ENCODE measurements at places on chromosomes 6 and 20.

GRCh38 chr6:105711216-105711615 is 308.3 kb upstream of the PREP start:
- no peak for DNase-seq

- DNase-seq = no peak
These were observed 6.7 kb downstream of the CCR6 start for GRCh38 chr6:167129562-167129961.

GRCh38 chr6:43771210-43771857 is 1.3 kb downstream of the VEGFA start:
- peak; percentile 59 for DNase-seq

DNA sequence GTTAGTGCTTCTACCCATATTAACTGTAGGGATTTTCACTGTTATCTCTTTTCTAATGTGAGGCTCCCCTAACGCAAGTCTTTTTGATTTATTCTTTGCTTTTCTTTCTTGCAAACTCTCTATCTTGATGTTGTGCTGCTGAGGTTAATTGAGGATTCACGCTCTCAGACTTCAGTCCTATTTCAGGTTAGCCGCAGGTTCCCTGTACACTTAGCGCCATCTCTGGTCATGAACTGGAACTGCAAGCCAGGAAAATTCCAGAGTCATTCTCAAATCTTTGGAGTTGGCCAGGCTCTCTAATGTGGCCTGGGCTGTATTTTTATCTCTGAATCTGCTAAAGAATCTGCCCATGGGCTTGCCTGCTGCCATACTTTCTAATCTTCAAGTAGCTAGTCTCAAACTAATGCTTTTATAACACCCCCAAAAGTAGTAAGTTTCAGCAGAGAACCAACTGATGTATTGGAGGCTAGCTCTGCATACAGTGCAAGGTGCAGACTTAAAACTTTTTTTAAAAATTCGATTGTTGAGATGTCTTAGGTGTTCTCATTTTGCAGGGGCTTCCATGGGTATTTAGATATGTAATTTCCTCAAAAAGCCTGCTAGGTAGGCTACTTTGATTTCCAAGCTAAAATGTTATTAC is 91.1 kb upstream of the OPRM1 start:
- peak; percentile 53 for DNase-seq

- no peak for DNase-seq
These were observed 113.8 kb downstream of the PRND start for GRCh38 chr20:4835244-4836177.

GRCh38 chr6:136920216-136920615 is 1.9 kb upstream of the SLC35D3 start:
- DNase-seq = peak; percentile 2

DNA sequence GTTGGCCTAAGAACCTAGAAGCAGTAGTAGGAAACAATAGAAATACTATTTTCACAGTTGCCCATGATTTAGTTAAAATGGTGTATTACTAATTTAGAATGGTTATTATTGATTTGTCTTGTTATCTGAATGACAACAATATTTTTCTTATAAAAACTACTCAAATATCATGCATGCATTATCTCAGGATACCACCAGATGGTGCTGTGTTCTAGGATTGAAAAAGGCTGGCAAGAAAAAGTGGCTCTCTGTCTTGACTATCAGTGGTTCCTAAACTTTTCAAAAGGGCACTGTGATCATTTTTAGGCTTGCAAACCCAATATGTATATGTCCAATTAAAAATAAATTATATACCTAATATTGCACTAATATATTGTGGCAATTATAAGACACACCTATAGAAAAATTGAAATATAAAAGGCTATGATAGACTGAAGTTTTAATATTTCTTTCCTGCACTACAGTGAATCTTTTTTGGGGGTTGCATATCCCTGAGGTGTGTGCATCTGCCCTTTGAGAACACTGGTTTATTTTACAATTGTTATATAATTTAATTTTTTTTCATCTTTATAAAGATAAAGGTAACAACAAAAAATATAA is 131.7 kb upstream of the MLIP start:
- peak; percentile 25 for DNase-seq

DNA sequence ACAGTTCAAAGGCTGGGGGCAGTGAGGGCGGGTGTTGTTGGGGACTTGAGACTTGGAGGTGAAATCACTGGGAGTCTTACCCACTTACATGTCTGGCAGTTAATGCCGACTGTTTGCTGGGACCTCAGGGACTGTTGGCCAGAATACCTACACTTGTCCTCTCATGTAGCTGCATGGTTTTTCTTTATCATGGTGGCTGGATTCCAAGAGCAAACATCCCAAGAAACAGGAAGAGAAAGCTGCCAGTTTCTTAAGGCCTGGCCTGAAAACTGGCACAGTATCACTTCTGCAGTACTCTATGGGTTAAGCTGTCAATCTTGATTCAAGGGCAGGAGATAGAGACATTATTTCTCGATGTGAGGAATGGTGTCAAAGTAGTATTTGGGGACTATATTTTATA is 19.8 kb upstream of the C6orf62 start:
- no peak for DNase-seq

DNA sequence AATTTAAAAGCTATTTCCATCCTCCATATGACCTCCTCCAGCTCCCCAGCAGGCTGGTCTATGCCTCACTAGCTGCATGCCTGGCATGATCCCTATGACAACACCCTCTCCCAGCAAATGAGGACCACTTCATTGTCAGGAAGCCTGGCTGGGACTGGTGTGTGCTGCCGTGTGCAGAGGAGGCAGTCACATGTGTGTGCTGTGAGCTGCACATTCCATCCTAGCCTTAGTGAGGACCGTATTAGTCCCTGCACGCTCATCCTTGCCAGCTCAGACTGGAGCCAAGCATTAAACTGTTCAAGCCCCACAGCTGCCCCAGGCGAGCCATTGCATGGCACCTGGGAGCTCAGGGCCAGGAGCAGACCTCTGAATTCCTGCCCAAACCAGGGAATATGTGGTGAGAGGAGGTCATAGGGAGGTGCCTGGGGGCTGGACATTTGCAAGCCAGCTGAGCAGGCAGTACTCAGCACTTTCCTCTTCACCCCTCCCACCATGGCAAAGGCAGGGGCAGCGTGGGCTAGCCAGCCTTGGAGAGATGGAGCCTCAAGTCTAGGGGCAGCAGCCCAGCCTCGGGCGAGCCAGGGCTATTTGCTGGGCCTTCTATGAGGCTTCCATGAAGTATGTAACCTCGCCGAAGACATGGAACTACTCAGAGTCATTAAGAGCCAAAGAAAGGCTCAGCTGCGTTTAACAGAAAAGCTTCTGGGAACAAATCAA is 8.7 kb upstream of the CCN5 start:
- DNase-seq = no peak

DNA sequence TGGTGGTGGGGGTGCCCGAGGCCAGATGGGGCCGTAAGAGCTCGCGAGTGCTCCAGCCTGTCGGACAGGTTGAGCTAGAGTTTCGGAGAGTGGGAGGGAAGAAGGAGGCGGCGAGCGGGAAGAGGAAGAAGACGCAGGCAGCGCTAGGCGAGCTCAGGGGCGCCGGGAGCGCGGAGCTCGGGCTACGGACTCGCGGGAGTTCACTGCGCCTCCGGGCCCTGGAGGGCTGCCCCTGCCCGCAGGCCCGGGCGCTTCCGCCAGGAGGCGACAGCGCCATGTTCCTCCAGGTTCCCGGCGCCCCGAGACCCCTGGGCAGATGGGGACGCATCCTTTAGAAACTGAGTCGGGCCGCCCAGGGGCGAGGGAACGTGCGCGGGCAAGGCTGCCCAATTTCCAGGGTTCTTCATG is 984 bp downstream of the TFAP2C start:
- DNase-seq = peak; percentile 80

- DNase-seq = no peak
These were observed 22.3 kb downstream of the ACTR5 start for GRCh38 chr20:38770546-38770945.

DNA sequence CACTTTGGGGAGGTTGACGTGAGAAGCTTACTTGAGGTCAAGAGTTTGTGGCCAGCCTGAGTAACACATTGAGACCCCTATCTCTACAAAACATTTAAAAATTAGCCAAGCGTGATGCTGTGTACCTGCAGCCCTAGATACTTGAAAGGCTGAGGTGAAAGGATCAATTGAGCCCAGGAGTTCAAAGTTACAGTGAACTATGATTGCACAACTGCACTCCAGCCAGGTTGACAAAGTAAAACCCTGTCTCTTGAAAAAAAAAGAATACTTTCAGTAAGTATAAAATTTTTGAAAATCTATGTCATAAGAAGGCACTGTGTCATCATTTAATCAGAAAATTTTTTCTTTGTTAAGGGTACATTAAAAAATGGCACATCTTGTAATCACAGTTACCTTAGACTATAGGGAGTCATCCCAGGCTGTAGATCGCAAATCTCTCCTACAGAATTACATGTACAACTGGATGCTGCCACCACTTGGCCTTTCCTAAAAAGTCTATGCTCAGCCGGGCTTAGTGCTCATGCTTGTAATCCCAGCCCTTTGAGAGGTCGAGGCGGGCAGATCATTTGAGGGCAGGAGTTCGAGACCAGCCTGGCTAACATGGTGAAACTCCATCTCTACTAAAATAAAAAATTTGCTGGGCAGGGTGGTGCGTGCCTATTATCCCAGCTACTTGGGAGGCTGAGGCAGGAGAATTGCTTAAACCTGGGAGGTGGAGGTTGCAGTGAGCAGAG is 17.0 kb upstream of the MRS2 start:
- DNase-seq = no peak

- DNase-seq = no peak
These were observed 242.0 kb downstream of the ESR1 start for GRCh38 chr6:152049502-152049901.

DNA sequence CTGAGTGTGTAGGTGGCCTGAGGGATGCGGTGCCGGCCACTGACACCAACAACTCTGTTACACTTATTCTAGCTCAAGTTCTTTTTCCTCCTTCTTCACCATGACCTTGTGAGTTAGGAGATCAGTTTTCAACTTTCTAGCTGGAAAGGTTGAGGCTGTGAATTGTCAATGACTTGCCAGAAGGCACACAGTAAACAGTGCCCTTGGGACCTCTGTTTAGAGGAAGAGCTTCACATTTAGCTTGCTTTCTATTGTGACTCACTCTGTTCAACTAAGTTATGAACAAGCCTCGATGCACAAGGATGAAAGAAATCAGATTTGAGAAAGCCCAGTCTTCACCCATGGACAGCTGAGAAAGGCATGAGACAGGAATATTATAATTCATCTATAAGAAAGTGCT is 455.6 kb downstream of the MAFB start:
- no peak for DNase-seq

DNA sequence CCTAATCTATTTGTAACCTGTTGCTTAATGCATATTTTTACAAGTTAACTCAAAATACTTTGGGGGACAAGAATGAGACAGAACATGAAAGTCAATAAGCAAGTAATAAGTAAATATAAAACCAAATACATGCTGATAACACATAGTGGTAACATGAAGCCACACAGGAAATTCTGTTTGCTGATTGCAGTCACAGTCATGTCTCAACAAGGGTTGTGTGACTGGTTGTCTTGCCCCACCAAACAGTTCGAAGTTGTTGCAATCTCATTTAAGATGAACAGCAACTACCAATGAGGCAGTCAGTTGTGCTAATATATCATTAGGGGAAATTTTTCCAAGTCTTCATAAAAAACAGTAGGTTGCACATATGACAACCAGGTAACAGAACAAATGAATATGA is 14.5 kb downstream of the CD24 start:
- no peak for DNase-seq

- no peak for DNase-seq
These were observed 263.1 kb upstream of the HSF2 start for GRCh38 chr6:122136386-122136785.

DNA sequence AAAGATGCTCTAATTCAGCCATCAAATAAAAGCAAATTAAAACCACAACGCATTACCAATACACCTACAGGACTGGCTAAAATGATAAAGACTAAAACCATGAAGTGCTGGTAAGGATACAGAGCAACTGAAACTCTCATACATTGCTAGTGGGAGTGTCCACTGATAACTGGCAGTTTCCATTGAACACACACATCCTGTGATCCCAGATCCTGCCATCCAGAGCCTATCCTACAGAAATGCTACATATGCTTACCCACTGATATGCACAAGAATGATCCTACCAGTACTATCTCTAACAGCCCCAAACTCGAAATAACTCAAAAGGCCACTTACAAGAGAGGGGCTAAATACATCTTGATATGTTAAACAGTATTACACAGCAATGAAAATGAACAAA is 81.0 kb downstream of the FYN start:
- DNase-seq = no peak

GRCh38 chr6:5276581-5276980 is 15.3 kb downstream of the FARS2 start:
- no peak for DNase-seq

GRCh38 chr6:147108259-147108910 is 95.8 kb upstream of the STXBP5 start:
- no peak for DNase-seq

DNA sequence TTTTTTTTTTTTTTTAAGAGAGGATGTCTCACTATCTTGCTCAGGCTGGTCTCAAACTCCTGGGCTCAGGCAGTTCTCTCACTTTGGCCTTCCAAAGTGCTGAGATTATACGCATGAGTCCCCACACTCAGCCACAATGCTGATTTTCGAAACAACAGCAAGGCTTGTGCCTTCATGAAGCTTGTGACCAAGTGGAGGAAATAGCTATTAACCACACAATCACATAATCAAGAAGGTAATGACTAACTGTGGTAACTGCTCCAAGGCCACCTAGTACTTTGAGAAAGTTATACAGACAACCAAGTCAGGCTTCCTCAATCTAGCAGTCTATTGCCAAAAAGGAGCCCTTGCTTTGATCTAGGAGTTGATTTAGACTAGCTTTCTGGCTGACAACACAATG is 46.3 kb downstream of the SOD2 start:
- DNase-seq = no peak
